ENCODE measurements at places on chromosomes 7 and 10.

GRCh38 chr7:33813331-33813730 lies 92.0 kb upstream of the BMPER start:
- DNase-seq = no peak

- DNase-seq = no peak
Measured at GRCh38 chr10:63331586-63331985, 134.2 kb downstream of the JMJD1C start.

DNA sequence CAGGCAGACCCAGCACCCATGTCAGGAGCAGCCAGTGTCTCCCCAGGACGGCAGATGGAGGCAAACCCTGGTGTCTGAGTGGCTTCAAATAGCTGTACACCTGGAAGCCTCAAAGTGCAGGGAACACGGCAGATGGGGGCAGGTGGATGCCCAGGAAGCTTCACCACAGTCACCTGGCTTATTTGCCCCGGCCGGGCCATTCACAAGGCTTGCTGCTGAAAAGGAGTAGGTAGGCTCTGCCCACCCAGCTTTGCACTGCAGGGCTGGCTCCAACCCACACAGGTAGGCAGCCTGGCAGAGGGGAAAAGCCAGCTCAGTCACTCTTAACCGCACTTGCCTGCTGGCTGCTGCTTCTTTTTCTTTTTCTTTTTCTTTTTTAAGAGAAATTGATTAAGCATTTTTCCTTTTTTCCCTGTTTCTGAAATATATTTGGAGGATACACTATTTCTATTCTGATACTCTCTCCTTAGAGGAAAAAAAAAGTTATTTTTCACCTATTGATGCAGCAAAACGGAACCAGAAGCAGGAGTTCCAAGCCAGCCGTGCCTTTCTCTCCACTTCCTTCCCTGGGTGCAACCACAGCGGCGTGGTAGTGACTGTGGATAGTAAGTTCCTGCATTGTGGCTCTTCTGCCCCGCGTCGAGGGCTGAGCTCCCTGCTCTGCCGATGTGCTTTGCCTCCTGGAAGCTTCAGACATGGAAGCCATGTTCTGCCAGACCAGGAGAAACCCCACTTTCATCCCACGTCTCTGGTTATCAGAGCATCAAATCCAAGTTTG lies 118.3 kb downstream of the KLF6 start:
- DNase-seq = no peak

DNA sequence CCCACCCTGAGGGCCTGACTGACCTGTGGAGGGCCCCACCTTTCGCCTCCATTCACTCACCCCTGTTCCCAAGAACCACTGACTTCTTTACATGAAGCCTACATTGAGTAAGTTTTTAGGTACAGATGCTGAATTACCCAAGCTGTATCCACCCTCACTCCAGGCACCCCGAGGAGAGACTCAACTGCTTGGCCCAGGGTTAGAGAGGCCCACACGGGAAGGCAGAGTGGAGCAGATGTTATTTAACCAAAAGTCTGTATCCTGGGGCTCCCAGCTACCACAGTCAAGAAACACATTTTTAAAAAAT lies 213.1 kb upstream of the FRMD4A start:
- no peak for DNase-seq

- no peak for DNase-seq
Measured at GRCh38 chr10:46001187-46001756, 29.0 kb downstream of the TIMM23 start.

Data from ovary (tissue), 10 donors.